Mesenchymal stem cell (in vitro differentiated cells and primary cell): ENCODE measurements at places on chromosomes 6 and 20.

GRCh38 chr6:96394727-96395126 is 126.9 kb upstream of the UFL1 start:
- no peaks in the 10 kb centered on the region for H3K27me3 ChIP-seq
- no peak overlapping the region for H3K4me3 ChIP-seq
- no peak for DNase-seq
- H3K36me3 ChIP-seq = no peaks in the 10 kb centered on the region
- H3K4me1 ChIP-seq = no peaks in the 10 kb centered on the region

- H3K36me3 ChIP-seq = no peaks in the 10 kb centered on the region
- peaks cover 7% of the 10 kb centered on the region for H3K4me1 ChIP-seq
- DNase-seq = no peak
- no peak overlapping the region for H3K27ac ChIP-seq
- no peak overlapping the region for H3K4me3 ChIP-seq
- no peaks in the 10 kb centered on the region for H3K27me3 ChIP-seq
Observed at GRCh38 chr6:7973584-7973983, 63.0 kb upstream of the TXNDC5 start.

- DNase-seq = no peak
- no peaks in the 10 kb centered on the region for H3K4me1 ChIP-seq
- no peak overlapping the region for H3K27ac ChIP-seq
- H3K36me3 ChIP-seq = no peaks in the 10 kb centered on the region
- H3K4me3 ChIP-seq = no peak overlapping the region
Observed at GRCh38 chr6:97396880-97397279, 113.9 kb upstream of the MMS22L start.

- H3K27ac ChIP-seq = no peak overlapping the region
- no peak for DNase-seq
- H3K36me3 ChIP-seq = peaks cover 18% of the 10 kb centered on the region
- no peaks in the 10 kb centered on the region for H3K27me3 ChIP-seq
- peaks cover 2% of the 10 kb centered on the region for H3K4me1 ChIP-seq
Observed at GRCh38 chr6:119313937-119314884, 35.4 kb downstream of the MAN1A1 start.

DNA sequence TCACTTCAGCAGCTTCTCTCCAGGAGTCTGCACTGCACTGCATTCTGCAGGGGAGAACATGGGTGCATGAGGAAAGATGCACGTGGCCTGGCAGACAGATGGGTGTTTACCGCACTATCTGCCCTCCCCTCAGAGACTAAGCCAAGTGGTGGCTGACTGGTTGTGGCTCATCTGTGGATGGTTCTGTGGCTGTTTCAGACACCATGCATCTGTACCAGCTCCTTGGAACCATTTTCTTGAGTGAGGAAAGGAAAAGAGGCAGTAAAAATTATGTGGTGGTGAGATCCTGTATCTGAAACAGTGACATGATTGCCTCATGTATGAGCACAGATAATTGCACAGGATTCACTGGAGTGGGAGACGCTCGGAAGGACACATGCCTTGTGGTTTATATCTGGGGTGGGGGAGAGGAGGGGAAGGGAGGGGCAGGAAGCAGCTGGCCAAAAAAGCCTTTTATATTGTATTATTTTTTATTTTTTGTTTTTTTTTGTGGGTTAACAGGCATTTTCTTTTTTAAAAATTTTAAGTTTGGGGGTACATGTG is 161.7 kb downstream of the ERMARD start:
- no peaks in the 10 kb centered on the region for H3K36me3 ChIP-seq
- peaks cover 14% of the 10 kb centered on the region for H3K27me3 ChIP-seq
- no peak overlapping the region for H3K27ac ChIP-seq
- H3K4me3 ChIP-seq = no peak overlapping the region

DNA sequence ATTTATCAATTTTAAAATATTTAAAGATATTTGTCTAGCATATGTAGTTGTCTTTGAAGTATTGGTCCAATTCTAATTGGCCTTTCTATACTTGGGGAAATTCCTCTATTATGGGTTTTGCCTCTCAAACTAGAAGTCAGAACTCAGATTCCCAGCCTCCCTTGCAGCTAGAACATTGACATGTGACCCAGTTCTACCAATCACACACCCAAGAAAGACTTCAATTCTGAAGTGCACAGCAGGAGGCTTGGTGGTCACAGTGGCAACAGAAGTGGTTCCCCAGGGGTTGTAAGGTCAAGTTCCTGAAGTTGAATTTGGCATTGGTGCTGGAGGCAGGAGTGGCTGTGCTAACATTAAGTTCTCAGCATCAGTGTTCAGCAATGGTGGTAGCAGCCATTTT is 14.8 kb upstream of the FKBP5 start:
- H3K4me1 ChIP-seq = no peaks in the 10 kb centered on the region
- no peak overlapping the region for H3K4me3 ChIP-seq
- DNase-seq = no peak
- no peak overlapping the region for H3K27ac ChIP-seq
- H3K36me3 ChIP-seq = no peaks in the 10 kb centered on the region

- no peak overlapping the region for H3K4me3 ChIP-seq
- H3K27me3 ChIP-seq = no peaks in the 10 kb centered on the region
- no peaks in the 10 kb centered on the region for H3K4me1 ChIP-seq
- no peaks in the 10 kb centered on the region for H3K36me3 ChIP-seq
- DNase-seq = no peak
- H3K27ac ChIP-seq = no peak overlapping the region
Observed at GRCh38 chr6:95790787-95791186, 213.5 kb downstream of the MANEA start.

- peaks cover 2% of the 10 kb centered on the region for H3K4me1 ChIP-seq
- no peak overlapping the region for H3K27ac ChIP-seq
- peaks cover 48% of the 10 kb centered on the region for H3K27me3 ChIP-seq
- peak; percentile 73 for DNase-seq
Observed at GRCh38 chr6:27078734-27079357, 168.7 kb upstream of the PRSS16 start.

DNA sequence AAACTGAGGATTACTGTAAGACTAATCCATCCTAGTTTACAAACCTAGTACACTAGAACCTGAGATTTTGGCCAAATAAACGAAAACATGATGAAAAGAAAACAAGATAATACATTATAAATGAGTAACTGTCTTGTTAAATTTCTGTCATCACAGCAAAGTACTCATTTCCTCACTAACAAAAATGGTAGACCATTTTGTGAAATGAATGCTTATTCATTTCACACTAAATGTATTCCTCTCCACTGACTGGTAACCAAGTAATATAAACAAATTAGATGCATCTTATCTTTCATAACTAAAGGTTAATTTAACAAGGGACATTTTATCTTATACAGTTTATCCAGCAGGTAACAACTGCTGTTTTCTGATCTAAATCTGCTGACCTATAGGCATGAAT is 143.7 kb downstream of the REV3L start:
- H3K36me3 ChIP-seq = peaks cover 10% of the 10 kb centered on the region
- no peaks in the 10 kb centered on the region for H3K27me3 ChIP-seq
- H3K4me1 ChIP-seq = no peaks in the 10 kb centered on the region
- H3K27ac ChIP-seq = no peak overlapping the region
- H3K4me3 ChIP-seq = no peak overlapping the region

- no peak overlapping the region for H3K4me3 ChIP-seq
- no peak for DNase-seq
- H3K27ac ChIP-seq = peak overlapping the region; percentile 13
- no peaks in the 10 kb centered on the region for H3K27me3 ChIP-seq
- H3K4me1 ChIP-seq = peaks cover 5% of the 10 kb centered on the region
Observed at GRCh38 chr6:85620308-85620707, 22.4 kb downstream of the SYNCRIP start.
